RWPE2 (cell line): ENCODE measurements at places on chromosomes 4 and X.

DNA sequence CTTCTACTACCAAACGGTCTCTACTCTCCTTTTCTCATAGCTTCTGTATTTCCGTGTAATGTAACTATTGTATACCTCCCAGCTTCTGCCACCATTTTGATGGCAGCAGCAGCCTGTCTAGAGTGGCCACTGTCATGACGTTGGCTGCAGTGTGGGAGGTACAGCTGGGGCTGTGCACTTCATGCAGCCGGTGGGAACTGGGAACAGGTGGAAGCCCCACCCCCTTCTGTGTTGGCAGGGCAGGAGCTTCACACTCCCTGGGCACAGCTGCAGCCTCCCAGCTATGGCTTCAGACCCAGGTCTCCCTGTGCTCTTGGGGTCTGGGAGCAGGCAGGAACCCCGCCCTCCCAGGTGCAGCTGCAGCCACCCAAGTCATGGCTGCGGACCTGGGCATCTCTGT is 49.8 kb upstream of the SEC24B start:
- no peak for DNase-seq

- peak; percentile 77 for DNase-seq
Measured at GRCh38 chrX:141176586-141177451, at the start of gene LDOC1. Gene LDOC1 (minus strand): TSS chrX:141177129. CDS start chrX:141177021, 108 bp downstream.

GRCh38 chr4:33831442-33832066 is 2412.8 kb downstream of the ARAP2 start:
- DNase-seq, result no peak

- DNase-seq, result no peak
Measured at GRCh38 chr4:172055498-172055897, 242.3 kb downstream of the GALNTL6 start.

DNA sequence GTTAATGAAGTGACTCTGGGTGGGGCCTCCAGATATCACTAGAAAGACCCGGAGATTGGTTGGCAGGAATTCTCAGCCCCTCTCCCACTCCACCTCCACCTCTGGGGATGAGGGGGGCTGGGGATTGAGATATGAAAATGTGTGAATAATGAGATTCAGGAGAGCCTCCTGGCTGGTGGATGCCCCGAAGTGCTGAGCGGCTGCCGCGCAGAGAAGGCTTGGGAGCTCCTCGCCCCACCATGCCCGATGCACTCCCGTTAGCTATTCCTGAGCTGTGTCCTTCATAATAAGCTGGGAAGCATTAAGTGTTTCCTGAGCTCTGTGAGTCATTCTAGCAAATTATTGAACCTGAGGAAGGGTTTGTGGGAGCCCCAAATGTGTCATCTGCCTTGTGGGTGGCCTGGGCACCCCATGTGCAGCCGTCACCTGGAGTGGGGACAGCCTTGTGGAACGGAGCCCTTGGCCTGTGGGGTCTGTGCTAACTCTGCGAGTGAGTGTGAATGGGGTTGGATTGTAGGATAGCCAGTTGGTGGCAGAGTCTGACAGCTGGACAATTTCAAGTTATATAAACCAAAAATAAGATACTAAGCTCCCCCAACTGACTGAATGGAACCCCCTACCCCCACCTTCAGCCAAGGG is 4.4 kb upstream of the MAEA start:
- DNase-seq, result no peak

GRCh38 chrX:15515931-15516330 is 15.3 kb downstream of the BMX start:
- no peak for DNase-seq

GRCh38 chrX:11449613-11450012 is 156.4 kb downstream of the AMELX start:
- DNase-seq, result no peak

GRCh38 chrX:72351606-72352334 is 46.1 kb upstream of the CITED1 start:
- no peak for DNase-seq

DNA sequence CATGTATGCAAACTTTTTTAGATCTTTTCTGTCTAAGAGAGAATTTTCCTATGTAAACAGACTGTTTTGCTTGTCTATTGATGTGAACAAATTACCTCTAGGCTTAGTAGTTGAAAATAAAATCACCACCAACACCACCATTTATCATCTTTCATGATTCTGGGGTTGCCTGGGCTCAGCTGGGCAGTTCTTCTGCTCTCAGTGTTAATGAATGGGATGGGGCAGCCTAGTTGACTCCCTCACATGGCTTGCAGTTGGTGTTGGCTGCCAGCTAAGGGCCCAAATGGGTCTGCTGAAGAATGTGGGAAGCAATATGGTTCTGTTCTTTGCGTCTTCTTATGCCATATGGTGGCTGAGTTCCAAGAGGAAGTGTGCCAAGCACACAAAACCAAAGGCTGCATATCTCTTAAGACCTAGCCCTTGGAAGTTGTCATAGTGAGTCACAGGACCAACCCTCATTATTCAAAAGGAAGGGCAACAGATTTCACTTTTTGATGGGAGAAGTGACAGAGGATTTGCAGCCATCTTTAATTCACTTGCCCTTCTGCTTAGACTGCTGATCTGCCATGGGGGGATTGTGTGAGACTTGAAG is 17.9 kb downstream of the REELD1 start:
- no peak for DNase-seq

- no peak for DNase-seq
Measured at GRCh38 chr4:119493886-119494285, 134.7 kb downstream of the PDE5A start.

- DNase-seq, result no peak
Measured at GRCh38 chr4:54838301-54838700, 180.5 kb downstream of the KIT start.

DNA sequence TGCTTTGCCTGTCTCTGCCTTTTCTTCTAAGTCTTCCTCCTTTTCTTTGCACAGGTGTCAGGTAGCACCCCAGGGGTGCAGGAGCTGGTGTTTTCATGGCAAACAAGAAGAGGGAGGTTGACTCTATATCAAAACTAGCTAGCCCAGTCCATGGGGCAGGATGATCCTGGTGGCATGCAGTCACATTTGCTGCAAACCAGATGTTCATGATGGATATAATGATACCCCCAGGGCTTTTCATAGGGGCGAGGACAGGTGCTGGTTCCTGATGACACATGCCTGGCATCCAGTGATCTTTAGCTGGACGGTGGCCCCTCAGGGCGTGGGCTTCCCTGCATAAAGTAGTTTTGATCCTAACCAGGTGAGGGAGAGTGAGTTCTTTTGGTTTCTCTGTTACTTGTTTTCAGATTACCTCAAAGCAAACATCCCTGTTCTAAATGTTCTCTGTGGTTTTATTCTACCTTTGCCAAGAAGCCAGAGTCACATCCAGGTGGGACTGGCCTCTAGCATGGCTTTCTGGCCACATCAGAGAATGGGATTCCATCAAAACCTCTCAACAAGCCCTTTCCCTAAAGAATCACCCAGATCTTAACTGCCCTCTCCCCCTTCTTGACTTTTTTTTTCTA is 11.2 kb upstream of the UBA6 start:
- DNase-seq, result no peak

DNA sequence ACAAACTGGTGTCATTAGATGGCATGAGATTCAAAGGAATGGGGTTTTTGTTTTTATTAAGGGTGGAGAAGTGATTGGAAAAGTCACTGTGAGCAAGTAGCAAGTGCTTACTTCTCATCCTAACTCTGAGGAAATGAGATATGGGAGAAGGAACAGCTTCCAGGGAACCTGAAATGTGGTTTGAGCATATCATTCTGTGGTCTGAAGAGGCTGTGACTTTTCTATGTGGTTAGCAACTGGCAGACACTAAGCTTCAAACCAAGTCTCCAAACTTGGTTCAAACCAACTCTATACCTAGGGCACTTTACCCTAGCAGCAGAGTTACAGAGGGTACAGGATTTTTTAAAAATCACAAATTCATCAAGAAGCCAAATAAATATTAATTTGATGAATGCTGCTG is 58.2 kb downstream of the DCLK2 start:
- DNase-seq, result no peak

GRCh38 chr4:113952452-113953029 is 26.9 kb downstream of the ARSJ start:
- DNase-seq, result no peak

- DNase-seq, result no peak
Measured at GRCh38 chrX:26522501-26522900, 306.5 kb downstream of the MAGEB5 start.

GRCh38 chr4:95546221-95546620 is 2.6 kb downstream of the UNC5C start:
- no peak for DNase-seq
